ENCODE measurements at places on chromosomes 13 and 19. TPM values are rescaled to one million over a fixed set of nuclear protein-coding genes. Genes with fewer than 3 reads are reported as not detected.

ZNF541 gene
- total RNA-seq = 0.20 TPM

GRCh38 chr13:39225860-39226259 is 187.6 kb downstream of the NHLRC3 start:
- H3K36me3 ChIP-seq = no peaks in the 10 kb centered on the region
- DNase-seq = no peak
- no peaks in the 10 kb centered on the region for H3K27me3 ChIP-seq
- no peak overlapping the region for H3K27ac ChIP-seq

DNA sequence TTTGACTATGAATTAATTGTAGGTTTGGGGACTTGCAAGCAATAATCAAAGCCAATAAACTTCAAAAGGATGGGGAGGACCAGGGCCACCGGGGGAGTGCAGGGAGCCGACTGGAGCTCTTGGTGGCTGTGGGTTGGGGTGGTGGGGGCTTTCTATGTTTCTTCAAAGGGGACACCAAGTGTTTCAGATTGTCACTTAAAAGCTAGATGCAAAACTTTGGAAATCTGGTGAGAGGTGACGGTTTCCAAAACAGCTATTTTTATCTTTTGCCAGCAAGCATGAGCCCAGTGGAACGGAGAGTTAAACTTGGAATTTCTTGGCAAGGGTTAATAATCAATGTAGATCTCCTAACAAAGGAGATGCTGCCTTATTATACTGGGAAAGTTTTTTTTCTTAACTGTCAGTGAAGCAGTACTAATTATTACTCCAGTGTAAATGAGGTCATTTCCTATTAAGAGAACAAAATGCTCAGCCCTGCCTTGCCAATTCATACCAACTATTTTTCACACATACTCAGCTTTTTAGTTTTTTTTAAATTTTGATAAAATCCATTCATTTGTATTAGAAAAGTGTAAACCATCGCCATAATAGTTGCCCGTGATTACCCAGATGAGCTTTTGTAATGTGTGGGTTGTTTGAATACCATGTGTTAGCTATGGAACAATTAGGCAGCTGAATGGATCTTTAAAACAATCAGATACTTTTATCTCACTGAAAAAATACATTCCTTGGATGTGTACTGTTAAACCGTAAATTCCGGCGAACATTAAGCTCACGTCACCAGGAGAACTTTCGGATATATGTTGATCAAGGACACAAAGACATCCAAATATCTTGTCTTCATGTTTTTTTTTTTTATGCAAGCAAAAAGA is 95.9 kb upstream of the ZNF536 start:
- no peaks in the 10 kb centered on the region for H3K27me3 ChIP-seq
- no peak for DNase-seq
- peaks cover 6% of the 10 kb centered on the region for H3K4me1 ChIP-seq
- H3K36me3 ChIP-seq = no peaks in the 10 kb centered on the region
- no peak overlapping the region for H3K27ac ChIP-seq
- H3K4me3 ChIP-seq = no peak overlapping the region

DNA sequence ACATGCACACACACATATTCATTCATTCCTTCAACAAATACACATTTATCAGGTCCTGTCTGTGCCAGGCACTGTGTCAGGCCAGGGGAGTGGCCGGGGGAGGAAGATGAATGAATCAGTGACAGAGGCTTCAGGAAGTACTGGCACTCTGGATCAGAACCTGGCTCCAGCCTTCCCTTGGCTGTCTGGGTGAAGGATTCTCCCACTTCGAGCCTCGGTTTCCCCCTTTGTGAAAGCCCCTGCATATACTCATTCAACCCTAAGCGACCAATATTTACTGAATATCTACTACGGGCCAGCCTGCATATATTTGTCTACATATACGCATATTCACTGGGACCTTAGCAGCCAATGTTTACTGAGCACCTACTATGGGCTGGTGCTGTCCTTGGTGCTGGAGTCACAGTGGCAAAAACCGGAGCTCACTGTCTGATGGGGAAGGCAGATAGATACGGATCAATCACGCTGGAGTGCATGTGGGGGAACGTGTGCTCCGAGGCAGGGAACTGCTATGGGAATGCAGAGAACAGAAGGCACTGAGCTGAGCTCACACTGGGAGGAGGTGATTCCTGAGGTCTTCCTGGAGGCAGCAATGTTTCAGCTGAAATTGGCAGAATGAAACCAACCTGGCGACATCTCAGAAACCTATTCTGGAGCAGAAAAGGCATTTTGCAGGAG is 636 bp upstream of the ZNF579 start:
- H3K27me3 ChIP-seq = no peaks in the 10 kb centered on the region
- peak overlapping the region; percentile 96 for H3K4me3 ChIP-seq
- H3K4me1 ChIP-seq = peaks cover 22% of the 10 kb centered on the region
- H3K36me3 ChIP-seq = peaks cover 10% of the 10 kb centered on the region

DNA sequence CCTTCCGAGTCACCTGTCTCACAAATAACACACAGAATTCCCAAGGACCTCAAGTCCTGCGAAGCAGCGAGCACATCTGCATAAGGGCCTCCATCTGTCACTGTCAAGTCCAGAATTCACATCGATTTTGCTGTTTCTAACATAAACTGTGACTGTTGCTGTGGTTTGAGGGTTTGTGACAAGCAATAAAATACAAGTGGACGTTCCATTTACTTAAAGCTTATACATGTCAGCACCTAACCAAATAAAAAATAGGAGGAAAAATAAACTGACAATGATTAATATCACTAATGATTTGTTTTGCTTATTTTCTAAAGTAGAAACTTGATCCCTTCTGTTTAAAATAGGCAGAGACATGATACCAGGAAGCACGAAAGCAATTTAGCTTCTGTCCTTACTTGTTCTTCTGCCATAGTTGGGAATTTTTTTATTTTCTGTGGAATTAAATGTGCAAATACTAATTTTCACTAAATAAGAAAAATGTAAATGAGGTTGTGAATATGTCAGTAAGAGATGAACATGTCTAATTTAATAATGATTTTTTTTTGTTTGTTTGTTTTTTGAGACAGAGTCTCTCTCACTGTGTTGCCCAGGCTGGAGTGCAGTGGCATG is 279.1 kb downstream of the FGF9 start:
- H3K36me3 ChIP-seq = no peaks in the 10 kb centered on the region
- DNase-seq = no peak
- no peak overlapping the region for H3K4me3 ChIP-seq
- no peak overlapping the region for H3K27ac ChIP-seq
- no peaks in the 10 kb centered on the region for H3K27me3 ChIP-seq

- H3K4me1 ChIP-seq = no peaks in the 10 kb centered on the region
- H3K36me3 ChIP-seq = no peaks in the 10 kb centered on the region
- H3K27me3 ChIP-seq = no peaks in the 10 kb centered on the region
Measured at GRCh38 chr13:25085125-25085742, 10.7 kb upstream of the PABPC3 start.

DNA sequence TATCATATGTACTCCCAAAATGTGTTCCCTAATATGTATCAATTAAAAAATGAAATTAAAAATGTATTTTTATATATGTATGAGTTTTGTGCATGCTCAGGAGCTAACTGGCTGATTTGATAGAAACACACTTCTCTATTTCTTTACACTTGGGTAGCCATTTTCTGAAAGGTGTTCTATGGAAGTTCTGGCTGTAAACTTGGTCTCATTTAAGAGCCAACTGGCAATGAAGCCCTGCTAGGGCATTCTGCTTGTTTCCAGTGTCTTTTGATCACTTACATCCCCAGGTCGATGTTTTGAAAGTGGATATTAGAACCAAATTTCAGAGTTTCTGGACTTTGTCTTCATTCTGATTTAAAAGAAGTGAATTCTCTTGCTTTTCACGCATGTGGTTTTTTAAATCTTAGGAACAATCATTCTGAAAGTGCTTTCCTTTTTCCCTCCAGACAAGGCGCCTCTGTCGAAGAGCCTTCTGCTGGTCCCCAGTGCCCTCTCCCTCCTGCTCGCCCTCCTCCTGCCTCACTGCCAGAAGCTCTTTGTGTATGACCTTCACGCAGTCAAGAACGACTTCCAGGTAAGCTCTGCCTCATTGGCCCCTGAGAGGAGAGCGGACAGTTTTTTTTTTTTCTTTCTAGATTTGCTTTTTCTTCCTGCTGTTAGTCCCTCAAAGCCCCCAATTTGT is 20.1 kb downstream of the GPR18 start:
- H3K27me3 ChIP-seq = no peaks in the 10 kb centered on the region
- H3K4me3 ChIP-seq = no peak overlapping the region
- no peaks in the 10 kb centered on the region for H3K4me1 ChIP-seq
- H3K36me3 ChIP-seq = peaks cover 19% of the 10 kb centered on the region
- no peak for DNase-seq

DNA sequence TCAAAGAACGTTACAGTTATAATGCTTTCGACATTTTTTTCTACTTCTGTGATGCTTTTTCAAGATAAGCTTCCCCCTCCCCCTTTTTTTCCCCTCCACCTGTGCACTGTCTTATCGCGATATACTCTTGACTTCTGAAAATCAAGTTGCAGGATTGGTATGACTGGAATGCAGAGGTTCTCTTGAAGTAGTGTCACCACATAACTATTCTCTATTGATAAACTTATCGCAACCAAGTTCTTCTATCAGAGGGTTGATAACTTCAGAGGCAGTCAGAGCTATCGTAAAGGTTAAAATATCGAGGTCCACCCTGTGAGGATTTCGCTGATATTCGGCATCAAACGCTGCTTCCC is 820 bp downstream of the EID2 start:
- no peak for DNase-seq
- H3K36me3 ChIP-seq = no peaks in the 10 kb centered on the region
- no peaks in the 10 kb centered on the region for H3K4me1 ChIP-seq
- peak overlapping the region; percentile 77 for H3K4me3 ChIP-seq

- peaks cover 15% of the 10 kb centered on the region for H3K4me1 ChIP-seq
- no peaks in the 10 kb centered on the region for H3K27me3 ChIP-seq
- DNase-seq = no peak
- H3K4me3 ChIP-seq = no peak overlapping the region
Measured at GRCh38 chr13:75432811-75433244, 49.1 kb downstream of the TBC1D4 start.

- no peaks in the 10 kb centered on the region for H3K27me3 ChIP-seq
- H3K4me1 ChIP-seq = peaks cover 98% of the 10 kb centered on the region
- H3K27ac ChIP-seq = peak overlapping the region; percentile 22
- no peak for DNase-seq
Measured at GRCh38 chr19:15293781-15294491, 38.4 kb downstream of the BRD4 start.

- no peaks in the 10 kb centered on the region for H3K27me3 ChIP-seq
- H3K27ac ChIP-seq = no peak overlapping the region
- no peaks in the 10 kb centered on the region for H3K36me3 ChIP-seq
- no peak overlapping the region for H3K4me3 ChIP-seq
Measured at GRCh38 chr13:24036115-24036514, 124.4 kb upstream of the SPATA13 start.

GRCh38 chr19:51015691-51016267 is 3.7 kb downstream of the KLK10 start:
- peaks cover 25% of the 10 kb centered on the region for H3K4me1 ChIP-seq
- H3K27ac ChIP-seq = no peak overlapping the region
- H3K27me3 ChIP-seq = peaks cover 9% of the 10 kb centered on the region
- H3K36me3 ChIP-seq = no peaks in the 10 kb centered on the region
- no peak overlapping the region for H3K4me3 ChIP-seq

DNA sequence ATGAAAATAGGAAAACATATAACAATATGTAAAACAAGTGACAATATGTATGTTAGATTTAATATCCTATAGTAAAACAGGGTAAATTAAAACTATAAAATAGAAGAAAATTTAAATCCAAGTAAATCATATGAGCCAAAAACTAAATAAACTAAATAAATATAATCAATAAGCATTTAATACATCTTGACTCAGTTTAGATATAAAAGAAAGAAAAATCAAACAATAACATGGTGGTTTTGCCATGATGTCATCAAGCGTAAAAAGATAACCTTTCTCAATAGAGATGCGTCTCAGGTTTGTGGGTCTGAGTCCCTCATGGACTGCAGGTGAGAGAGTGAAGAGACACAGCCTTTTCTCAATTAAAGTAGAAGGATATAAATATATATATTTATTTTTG is 26.6 kb upstream of the ZNF331 start:
- H3K4me3 ChIP-seq = no peak overlapping the region
- H3K27me3 ChIP-seq = no peaks in the 10 kb centered on the region
- H3K4me1 ChIP-seq = no peaks in the 10 kb centered on the region
- no peaks in the 10 kb centered on the region for H3K36me3 ChIP-seq
- H3K27ac ChIP-seq = no peak overlapping the region

RASL11A gene
- total RNA-seq = 9.3 TPM

SLC7A9 gene
- total RNA-seq = not detected

GRCh38 chr19:3121821-3122511 is 13.9 kb upstream of the GNA15 start:
- no peaks in the 10 kb centered on the region for H3K27me3 ChIP-seq
- H3K4me1 ChIP-seq = no peaks in the 10 kb centered on the region
- peaks cover 47% of the 10 kb centered on the region for H3K36me3 ChIP-seq
- H3K4me3 ChIP-seq = no peak overlapping the region
- no peak for DNase-seq

DNA sequence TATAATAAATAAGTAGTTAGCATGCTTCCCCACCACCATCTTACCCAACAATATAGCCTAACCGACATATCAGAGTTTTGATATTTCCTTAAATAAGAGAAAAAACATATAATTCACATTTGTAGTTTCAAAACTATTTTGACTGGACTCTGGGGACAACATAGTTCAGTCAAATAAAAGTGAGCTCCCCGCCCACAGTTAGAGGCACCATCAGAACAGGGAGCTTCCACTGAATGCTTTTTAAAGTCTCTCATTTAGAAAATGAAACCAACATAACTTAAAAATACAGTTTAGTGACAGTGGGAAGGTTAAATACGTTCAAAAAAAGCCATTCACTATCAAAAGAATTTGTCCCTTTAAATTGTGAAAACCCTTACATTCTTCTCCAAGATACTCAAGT is 92.8 kb downstream of the EPSTI1 start:
- H3K27ac ChIP-seq = no peak overlapping the region
- H3K36me3 ChIP-seq = no peaks in the 10 kb centered on the region
- DNase-seq = no peak
- no peaks in the 10 kb centered on the region for H3K27me3 ChIP-seq
- H3K4me3 ChIP-seq = no peak overlapping the region

- H3K36me3 ChIP-seq = no peaks in the 10 kb centered on the region
- H3K27ac ChIP-seq = no peak overlapping the region
- H3K4me3 ChIP-seq = no peak overlapping the region
- no peaks in the 10 kb centered on the region for H3K4me1 ChIP-seq
- H3K27me3 ChIP-seq = no peaks in the 10 kb centered on the region
- DNase-seq = no peak
Measured at GRCh38 chr13:22931576-22931975, 249.2 kb upstream of the SGCG start.

BCAM gene
- total RNA-seq = 102 TPM

DNA sequence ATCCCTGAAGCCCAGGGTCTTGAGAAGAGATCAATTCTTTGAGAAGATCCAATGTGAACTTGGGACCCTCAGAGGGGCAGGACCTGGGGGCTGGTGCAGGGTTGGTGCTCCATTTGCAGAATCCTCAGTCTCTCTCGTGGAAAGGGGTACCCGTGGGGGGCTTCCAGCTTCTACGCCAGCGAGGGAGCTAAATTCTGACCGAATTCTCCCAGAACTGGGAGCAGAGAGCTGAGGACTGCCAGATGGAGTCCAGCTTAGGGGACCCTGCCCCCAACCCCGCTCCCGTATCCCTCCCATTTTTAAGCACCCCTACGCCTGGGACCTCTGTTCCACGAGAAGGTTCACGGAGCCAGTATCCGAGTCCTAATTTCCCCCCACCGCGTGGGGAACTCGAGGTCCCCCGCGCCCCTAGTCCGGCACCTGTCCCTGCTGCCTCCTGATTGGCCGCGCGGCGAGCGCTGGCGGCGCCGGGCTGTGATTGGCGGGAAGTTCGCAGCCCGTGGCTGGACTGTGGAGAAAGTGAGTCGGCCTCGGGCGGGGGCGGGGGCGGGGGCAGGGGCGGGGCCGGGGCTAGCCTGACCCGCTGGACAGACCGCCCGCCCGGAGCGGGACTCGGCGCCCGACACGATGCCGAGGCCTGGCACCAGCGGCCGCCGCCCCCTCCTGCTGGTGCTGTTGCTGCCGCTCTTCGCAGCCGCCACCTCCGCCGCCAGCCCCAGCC is 4.4 kb upstream of the LTBP4 start:
- H3K4me3 ChIP-seq = no peak overlapping the region
- H3K27ac ChIP-seq = no peak overlapping the region
- H3K27me3 ChIP-seq = peaks cover 5% of the 10 kb centered on the region

Measured in right atrium auricular region (tissue), 2 donors.